ENCODE measurements at places on chromosomes 1 and 21.
A peak's percentile ranks its signal among the peaks of the same experiment; 100 is the strongest.

- no peak for DNase-seq
Measured at GRCh38 chr1:109935451-109935900, 24.8 kb downstream of the CSF1 start.

DNA sequence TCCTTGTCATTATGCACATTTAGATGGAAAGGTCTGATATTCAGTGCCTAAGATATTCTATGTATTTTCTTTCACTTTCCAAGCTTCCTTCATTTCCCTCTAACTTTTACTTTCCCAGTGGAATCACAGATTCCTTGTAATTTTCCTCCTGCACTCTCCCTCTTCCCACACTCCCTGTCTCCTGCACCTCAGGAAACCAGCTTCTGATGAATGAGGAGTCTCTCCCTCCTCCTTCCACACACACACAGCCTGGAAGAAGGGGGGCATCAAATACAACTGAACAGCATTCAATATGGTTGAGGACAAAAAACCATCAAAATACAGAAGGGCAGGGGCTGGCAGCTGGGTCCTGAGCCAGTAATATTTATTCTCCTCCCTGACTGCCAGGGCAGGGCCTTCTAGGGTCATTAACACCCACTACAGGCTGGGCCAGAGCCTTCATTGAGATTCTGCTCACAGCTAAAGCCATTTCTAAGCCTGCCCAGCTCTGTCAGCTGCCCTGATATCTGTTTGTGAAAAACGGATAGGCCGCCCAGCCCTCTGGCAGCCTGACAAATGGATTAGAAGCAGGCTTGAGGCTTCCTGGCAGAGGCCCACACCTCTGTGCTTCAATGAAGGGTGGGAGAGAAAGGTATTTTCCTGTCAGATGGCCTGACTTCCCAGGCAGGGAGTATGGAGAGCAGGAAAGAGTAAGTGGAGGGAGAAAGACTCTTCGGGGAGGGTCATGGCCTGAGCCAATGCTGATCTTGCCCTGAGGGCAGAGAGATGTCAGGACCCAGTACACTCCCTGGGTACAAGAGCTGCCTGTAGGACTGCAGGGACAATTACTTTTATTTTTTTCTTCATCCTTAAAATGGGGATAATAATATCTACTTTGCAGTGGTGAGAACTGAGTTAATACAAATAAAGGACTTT, 138.9 kb upstream of the SPATA6 start:
- no peak for DNase-seq

GRCh38 chr1:204494281-204495077, at the start of gene PIK3C2B:
Gene PIK3C2B (minus strand): TSS chr1:204494805. CDS start chr1:204469802, 25,003 bp downstream.
- DNase-seq: peak; percentile 50

DNA sequence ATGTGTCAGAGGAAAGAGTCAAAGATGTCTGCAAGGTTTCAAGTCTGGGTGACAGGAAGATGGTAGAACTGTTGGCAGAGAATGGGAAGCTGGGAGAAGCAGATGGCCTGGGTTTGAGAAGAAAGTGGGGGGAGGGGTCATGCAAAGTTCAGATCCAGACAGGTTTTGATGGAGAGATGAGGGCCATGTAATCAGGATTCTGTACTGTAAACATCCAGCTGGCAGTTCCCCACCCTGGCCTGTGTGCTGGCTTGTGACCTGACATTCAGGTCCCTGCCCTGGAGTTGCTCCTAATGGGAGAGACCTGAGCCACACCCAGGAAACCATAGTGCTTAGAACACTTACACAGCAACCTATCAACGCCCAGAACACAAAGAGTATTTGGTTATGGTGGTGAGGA, 15.6 kb upstream of the ETV3 start:
- DNase-seq: no peak

DNA sequence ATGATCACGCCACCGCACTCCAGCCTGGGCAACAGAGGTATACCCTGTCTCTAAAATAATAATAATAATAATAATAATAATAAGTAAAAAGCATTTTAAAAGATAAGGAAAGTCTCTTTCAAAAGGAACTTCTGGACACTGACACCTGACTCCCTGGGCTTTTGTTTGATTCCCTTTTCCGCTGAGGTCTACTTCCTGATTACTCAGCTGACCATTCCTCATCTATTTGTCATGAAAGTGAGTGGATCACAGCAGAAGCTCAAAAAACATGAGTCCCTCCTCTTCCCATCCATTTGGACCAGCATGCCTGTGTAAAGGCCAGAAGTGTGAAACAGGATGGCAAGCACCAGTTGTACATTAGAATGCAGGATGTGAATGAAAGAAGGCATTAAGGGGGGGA, 61.1 kb upstream of the FBXO28 start:
- no peak for DNase-seq

DNA sequence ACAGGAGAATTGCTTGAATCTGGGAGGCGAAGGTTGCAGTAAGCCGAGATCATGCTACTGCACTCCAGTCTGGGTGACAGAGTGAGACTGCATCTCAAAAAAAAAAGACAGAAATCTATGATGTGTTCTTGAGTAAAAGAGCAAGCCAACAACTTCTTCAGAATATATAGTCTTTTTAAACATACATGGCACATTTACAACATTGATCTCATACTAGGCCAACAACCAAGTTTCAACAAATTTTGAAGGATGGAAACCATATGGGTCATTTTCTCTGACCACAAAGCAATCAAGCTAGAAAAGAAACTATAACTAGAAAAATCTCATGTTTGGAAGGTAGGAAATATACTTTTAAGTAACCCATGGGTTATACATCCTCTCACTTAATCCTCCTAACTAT, 38.3 kb downstream of the PAFAH2 start:
- no peak for DNase-seq

- DNase-seq: no peak
Measured at GRCh38 chr21:19049567-19049966, 646.0 kb upstream of the TMPRSS15 start.

- no peak for DNase-seq
Measured at GRCh38 chr1:192657760-192658159, 21.8 kb downstream of the RGS13 start.

DNA sequence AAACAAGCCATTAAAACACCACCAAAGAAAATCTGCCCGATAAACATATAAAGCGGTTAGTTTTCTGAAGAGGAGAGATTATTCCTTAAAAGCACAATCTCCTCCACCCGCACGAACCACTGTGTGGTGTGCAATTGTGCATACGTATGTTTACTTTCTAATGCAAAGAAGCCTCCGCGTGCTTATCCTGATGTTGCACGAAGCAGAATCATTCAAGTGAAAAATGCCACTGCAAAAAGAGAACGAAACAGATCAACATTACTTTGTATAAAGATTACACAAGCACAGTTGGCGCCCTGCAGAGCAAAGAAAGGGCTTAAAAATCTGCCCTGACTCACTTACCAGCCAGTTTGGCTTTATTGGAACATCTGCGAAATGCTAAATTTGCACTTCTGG, 166.8 kb downstream of the ZNF281 start:
- no peak for DNase-seq

DNA sequence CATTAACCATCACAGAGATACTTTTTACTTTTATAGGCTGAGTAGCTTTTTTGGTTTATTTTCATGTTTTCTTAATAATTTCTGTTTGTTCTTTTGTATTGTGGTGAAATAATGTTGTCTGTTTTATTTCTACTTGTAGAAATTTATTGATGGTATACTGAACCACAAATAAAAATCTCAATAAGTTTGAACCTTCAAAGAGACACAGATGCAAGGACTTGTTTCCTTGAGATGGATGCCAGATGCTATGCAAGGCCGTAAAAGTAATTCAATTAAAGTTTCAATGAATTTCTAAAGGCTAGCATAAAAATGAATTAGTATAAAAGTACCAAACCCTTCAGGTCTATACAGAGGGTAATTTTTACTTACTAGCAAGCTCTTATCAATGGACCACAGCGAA, 873.5 kb downstream of the TTLL7 start:
- no peak for DNase-seq

GRCh38 chr1:227315629-227316346, 2.5 kb downstream of the CDC42BPA start:
- DNase-seq: no peak

- DNase-seq: no peak
Measured at GRCh38 chr1:6958407-6959030, 173.3 kb downstream of the CAMTA1 start.

GRCh38 chr1:203281851-203282661, 23.3 kb upstream of the BTG2 start:
- no peak for DNase-seq

- DNase-seq: no peak
Measured at GRCh38 chr1:9960011-9960410, 16.7 kb downstream of the NMNAT1 start.

- peak; percentile 60 for DNase-seq
Measured at GRCh38 chr1:206912445-206913095, 9.2 kb downstream of the FCMR start.

DNA sequence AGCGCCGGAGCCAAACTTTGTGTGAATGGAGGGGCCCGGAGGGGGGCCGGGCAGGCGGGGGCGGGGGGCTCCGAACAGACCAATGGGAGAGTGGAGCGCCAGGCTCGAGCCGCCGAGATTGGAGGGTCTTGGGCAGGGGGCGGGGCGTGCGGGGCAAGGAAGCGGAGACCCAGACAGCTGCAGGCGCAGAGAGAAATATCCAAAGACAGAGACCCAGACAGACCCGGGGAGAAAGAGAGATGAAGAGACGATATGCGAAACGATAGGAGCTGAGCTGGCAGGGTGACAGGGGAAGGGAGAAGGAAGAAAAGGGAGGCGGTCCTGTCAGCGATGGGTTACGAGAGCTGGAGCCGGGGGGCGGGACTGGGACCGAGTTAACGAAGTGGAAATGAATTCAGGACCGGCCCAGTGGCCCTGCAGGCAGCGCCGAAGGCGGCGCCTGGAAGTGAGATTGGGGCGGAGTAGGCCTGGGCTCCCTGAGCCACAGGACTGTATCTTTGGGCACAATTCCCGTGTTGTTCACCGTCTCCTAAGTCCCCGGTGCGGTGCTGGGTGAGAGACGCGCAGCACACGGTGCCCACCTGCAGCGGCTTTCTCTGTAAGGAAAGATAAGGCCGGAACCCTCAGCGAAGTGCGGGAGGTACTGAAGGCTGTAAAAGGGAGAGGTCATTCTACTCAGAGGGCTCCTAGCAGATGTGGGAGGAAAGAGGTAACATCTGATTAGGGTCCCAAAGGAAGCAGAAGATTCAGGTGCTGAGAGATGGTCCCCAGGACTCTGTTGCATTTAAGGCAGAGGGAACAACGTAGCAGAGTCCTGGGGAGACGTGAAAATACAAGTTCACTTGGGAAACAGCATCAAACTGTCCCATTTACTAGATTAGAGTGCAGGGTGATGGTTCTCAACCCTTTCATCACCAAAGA, 543 bp upstream of the KCNJ10 start:
- DNase-seq: peak; percentile 71

GRCh38 chr1:107467286-107467685, 326.4 kb downstream of the NTNG1 start:
- DNase-seq: no peak

GRCh38 chr1:220291580-220291979, 19.3 kb upstream of the RAB3GAP2 start:
- no peak for DNase-seq

- no peak for DNase-seq
Measured at GRCh38 chr1:113745425-113745824, 13.9 kb downstream of the PHTF1 start.

GRCh38 chr1:226474041-226474440, 66.1 kb upstream of the PARP1 start:
- DNase-seq: no peak

- DNase-seq: no peak
Measured at GRCh38 chr1:212722270-212722957, 22.8 kb upstream of the BATF3 start.

DNA sequence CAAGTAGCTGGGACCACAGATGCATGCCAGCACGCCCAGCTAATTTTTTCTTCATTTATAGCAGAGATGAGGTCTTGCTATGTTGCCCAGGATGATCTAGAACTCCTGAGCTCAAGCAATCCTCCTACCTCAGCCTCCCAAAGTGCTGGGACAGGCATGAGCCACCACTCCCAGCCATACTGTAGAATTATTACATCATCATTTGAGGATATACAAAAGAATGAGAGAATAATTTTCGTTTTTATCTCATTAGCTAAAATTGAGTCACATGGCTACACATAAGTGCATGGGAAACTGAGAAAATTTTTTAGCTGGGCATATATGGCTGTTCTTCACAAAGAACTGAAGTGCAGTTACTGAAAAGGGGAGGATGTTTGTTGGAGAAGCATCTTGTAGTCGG, 21.2 kb downstream of the STXBP3 start:
- no peak for DNase-seq

DNA sequence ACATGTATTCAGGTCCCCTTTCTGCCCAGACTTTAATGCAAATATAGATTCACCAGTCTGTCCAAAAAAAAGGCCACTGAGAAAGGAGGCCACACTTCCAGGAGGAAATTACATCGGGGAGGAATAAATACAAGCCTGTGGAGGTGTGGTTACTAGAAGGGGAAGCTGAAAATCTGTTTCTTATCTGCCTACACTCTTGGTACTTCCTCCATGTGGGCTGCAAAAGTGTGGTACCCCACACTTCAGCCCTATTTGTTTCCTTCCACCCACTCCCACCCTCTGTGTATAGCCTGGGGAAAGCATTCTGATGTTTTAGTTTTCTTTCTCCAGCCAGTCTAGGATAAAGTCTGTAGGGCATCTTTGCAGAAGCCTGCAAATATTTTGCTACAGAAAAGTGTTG, 38.4 kb downstream of the UTP25 start:
- no peak for DNase-seq

DNA sequence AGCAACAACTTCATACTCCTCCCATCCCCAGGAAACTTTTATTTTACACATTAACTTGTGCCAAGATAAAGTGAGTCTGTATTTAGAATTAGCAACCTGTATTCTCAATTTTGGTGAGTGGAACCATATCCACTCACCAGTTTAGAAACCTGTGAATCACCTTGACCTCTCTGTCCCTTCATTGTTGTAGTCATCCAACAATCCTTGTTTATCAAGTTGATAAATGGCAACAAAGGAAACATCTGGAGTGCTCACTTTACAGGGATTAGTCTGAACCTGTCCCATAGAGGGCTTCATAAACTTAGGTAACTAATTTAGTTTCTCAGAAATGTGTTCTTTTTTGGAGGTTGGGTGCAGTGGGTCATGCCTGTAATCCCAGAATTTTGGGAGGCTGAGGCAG, 3.9 kb upstream of the CLSPN start:
- DNase-seq: no peak

DNA sequence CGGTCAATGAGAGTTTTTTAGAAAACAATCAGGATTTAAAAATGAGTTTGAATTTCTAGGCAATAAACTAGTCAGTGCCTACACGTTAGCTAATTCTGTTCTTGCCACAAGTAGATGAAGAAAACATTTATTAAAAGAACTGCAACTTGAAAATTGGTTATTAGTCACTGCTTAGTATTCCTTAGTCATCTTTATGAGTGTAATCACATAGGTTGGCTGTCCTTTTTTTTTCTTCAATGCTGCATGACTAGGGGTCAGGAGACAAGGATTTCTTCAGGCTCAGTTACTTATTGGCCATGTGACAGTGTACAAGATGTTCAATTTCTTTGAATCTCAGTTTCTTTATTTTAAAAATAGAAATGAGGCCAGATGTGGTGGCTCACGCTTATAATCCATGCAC, 17.1 kb downstream of the SOAT1 start:
- peak; percentile 47 for DNase-seq

DNA sequence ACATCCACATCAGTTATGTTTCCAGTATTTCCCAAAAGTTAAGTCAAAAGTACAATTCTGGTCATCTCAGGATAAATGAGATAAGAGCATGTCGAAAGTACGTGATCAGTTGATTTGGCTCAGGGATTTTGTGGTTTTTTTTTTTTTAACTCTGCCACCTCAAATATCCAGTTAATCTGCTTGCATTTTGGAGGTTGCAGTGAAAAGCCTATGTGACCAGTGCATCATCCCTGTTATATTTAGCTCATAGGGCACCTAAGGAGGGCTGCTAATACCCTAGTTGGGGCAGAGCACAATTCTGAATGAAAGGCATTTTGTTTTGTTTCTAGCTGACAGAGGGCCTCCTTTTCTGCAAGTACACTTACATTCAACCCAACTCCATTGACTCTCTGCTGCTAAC, 31.7 kb upstream of the RGS16 start:
- DNase-seq: no peak
